ENCODE measurements at places on chromosomes 7 and 10. TPM values are rescaled to one million over a fixed set of nuclear protein-coding genes. Genes with fewer than 3 reads are reported as not detected.

- no peaks in the 10 kb centered on the region for H3K36me3 ChIP-seq
- peaks cover 18% of the 10 kb centered on the region for H3K27me3 ChIP-seq
- no peak for DNase-seq
- no peak overlapping the region for H3K27ac ChIP-seq
- H3K4me1 ChIP-seq = peaks cover 7% of the 10 kb centered on the region
Observed at GRCh38 chr7:116798232-116798631, 64.2 kb upstream of the CAPZA2 start.

- H3K4me1 ChIP-seq = peaks cover 14% of the 10 kb centered on the region
- DNase-seq = no peak
- H3K27me3 ChIP-seq = no peaks in the 10 kb centered on the region
- no peak overlapping the region for H3K27ac ChIP-seq
- H3K4me3 ChIP-seq = no peak overlapping the region
Observed at GRCh38 chr10:50426485-50426884, 175.2 kb upstream of the ASAH2 start.

- no peak for DNase-seq
- no peaks in the 10 kb centered on the region for H3K4me1 ChIP-seq
- H3K27me3 ChIP-seq = no peaks in the 10 kb centered on the region
- H3K27ac ChIP-seq = no peak overlapping the region
- H3K4me3 ChIP-seq = no peak overlapping the region
Observed at GRCh38 chr7:140989068-140989467, 25.7 kb downstream of the MRPS33 start.

DNA sequence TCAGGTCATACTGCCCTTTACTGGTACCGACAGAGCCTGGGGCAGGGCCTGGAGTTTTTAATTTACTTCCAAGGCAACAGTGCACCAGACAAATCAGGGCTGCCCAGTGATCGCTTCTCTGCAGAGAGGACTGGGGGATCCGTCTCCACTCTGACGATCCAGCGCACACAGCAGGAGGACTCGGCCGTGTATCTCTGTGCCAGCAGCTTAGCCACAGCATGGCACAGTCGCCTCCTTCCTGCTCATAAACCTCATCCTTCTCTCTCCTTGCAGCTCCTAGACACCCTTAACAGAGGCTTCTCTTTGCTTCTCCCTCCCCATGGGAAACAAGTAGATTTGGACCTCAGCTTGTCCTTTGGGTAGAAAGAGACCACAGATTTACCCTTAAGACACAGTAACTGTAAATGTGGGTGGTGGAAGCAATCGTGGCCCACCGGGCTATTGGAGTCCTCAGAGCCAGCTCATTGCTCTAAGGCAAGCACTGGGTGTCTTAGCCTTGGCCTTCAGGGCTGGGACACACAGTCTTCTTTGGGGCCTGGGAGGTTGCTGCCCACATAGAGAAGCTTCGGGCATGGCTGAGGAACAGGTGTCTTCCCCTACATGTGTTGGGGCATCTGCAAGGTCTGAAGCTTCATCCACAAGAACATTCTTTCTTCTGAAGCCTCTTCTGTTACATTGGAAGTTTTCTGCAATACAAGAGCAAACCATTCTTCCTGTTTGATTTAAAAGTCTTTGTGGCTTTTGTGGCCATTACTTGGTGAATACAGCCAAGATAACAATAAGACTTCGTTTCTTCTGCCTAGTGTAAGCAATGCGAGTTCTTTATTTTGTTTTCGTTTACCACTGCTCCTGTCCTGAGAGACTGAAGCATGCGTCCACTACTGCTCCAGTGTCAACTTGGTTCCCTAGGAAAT is 95.5 kb upstream of the PRSS58 start:
- H3K4me3 ChIP-seq = peak overlapping the region; percentile 69
- H3K27me3 ChIP-seq = peaks cover 2% of the 10 kb centered on the region
- peak overlapping the region; percentile 67 for H3K27ac ChIP-seq
- H3K36me3 ChIP-seq = no peaks in the 10 kb centered on the region
- DNase-seq = no peak

- no peaks in the 10 kb centered on the region for H3K36me3 ChIP-seq
- DNase-seq = no peak
- H3K4me3 ChIP-seq = no peak overlapping the region
- no peak overlapping the region for H3K27ac ChIP-seq
- H3K27me3 ChIP-seq = no peaks in the 10 kb centered on the region
- H3K4me1 ChIP-seq = no peaks in the 10 kb centered on the region
Observed at GRCh38 chr7:31228957-31229356, 111.6 kb downstream of the NEUROD6 start.

GRCh38 chr7:4745971-4746919 is 29.2 kb upstream of the AP5Z1 start:
- peak; percentile 57 for DNase-seq
- peak overlapping the region; percentile 82 for H3K4me3 ChIP-seq
- H3K27ac ChIP-seq = peak overlapping the region; percentile 97

- H3K36me3 ChIP-seq = no peaks in the 10 kb centered on the region
- DNase-seq = no peak
- no peak overlapping the region for H3K4me3 ChIP-seq
- no peak overlapping the region for H3K27ac ChIP-seq
- no peaks in the 10 kb centered on the region for H3K4me1 ChIP-seq
Observed at GRCh38 chr7:134699021-134699818, 52.6 kb downstream of the BPGM start.

DNA sequence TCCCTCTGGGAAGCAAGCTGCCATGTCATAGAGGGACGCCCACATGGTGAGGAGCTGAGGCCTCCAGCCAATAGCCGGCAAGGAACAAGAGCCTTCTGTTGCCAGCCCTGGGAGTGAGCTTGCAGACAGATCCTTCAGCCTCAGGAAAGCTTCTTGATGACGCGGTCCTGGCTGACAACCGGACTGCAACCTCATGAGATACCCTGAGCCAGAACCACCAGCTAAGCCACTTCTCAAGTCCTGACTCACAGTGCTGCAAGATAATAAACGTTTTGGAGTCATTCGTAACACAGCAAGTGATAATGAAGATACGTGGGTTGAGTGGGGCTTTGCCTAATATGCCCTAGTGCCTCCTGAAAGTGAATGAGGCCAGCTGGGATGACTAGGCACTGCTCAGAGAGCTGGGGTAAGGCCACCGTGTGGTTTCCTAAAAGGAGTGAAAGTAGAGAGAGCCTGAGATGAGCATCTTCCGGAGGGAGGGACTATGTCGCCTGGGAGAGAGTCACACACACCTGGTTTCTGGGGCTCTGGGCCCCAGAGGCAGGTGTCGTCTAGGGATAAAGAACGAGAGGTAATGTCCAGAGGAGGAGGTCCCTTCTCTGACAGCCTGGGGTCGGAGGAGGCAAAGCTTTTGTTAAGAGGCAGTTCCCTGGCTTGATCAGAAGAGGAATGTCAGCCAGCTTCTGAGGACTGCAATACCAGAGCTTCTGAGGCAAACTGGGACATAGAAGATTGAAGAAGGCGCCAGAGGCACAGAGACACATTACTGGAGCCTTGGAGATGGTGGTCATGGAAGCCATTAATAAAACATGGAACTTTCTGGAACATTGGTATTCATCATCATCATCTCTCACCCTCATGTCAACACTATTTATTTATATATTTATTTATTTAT is 53.6 kb downstream of the PYROXD2 start:
- peaks cover 3% of the 10 kb centered on the region for H3K27me3 ChIP-seq
- peak; percentile 73 for DNase-seq

DNA sequence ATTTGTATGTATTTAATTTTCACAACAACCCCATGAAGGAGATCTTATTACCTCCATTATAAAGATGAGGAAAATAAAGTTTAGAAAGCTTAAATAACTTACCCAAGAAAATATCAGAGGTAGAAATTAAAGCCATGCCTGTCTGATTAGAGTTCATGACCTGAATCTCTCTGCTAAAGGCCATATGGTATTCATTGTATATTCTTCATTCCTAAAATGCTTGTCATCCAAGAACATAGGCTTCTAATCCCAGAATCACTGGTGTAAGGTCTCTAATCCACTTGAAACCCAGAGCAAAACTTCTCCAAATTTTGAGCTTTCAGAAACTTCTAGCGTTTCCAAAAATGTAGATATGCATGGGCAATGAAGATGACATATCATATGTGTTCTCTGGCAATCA is 72.3 kb upstream of the YAE1 start:
- H3K27me3 ChIP-seq = peaks cover 9% of the 10 kb centered on the region
- no peak overlapping the region for H3K4me3 ChIP-seq
- no peak overlapping the region for H3K27ac ChIP-seq
- no peak for DNase-seq

Gene ARHGEF5
- 6.7 TPM for total RNA-seq

- no peaks in the 10 kb centered on the region for H3K4me1 ChIP-seq
- H3K4me3 ChIP-seq = no peak overlapping the region
- no peaks in the 10 kb centered on the region for H3K27me3 ChIP-seq
- no peak overlapping the region for H3K27ac ChIP-seq
Observed at GRCh38 chr10:65291286-65291685, 1634.5 kb upstream of the LRRTM3 start.

Gene NPFFR1
- not detected for total RNA-seq

GRCh38 chr10:67114945-67115344 is 189.1 kb downstream of the LRRTM3 start:
- no peak overlapping the region for H3K4me3 ChIP-seq
- no peak overlapping the region for H3K27ac ChIP-seq
- H3K36me3 ChIP-seq = no peaks in the 10 kb centered on the region
- no peaks in the 10 kb centered on the region for H3K4me1 ChIP-seq
- DNase-seq = no peak

DNA sequence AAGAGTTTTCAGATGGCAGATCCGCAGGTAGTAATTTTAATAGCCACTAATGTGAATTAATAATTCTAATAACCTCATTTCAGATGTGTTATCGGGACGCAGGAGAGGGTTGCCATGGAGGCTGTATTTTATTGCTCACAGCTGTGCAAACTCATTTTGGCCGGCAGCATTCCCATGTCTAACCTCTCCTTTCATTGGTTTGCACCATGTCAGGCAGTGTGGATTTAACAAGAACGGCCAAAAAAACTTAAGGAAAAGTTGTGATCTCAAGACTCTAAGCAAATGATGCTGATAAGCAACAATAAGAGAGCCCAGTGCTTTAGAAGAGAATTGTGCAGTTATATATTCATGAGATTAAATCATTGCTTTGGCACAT is 88.7 kb upstream of the NRP1 start:
- H3K27me3 ChIP-seq = peaks cover 13% of the 10 kb centered on the region
- no peak overlapping the region for H3K27ac ChIP-seq
- H3K36me3 ChIP-seq = no peaks in the 10 kb centered on the region
- H3K4me3 ChIP-seq = no peak overlapping the region
- H3K4me1 ChIP-seq = no peaks in the 10 kb centered on the region

DNA sequence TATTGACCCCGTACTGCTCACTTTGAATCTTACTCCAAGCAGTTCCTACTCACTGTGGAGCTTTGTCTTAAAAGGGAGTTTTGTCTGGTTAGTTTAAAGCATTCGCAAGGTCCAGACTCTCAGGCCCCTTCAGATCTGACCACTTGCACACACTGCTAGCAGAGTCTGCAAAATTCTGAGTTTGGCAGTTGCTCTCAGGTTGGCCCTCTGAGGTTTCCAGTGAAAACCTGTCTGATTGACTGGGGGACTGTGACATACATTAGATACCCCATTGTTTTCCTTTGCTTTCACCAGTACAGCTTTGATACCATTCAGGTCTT is 149.2 kb downstream of the XPNPEP1 start:
- no peak overlapping the region for H3K4me3 ChIP-seq
- peaks cover 4% of the 10 kb centered on the region for H3K27me3 ChIP-seq
- no peaks in the 10 kb centered on the region for H3K36me3 ChIP-seq
- DNase-seq = no peak
- H3K4me1 ChIP-seq = no peaks in the 10 kb centered on the region

Gene SOSTDC1
- total RNA-seq = not detected

- H3K4me1 ChIP-seq = peaks cover 26% of the 10 kb centered on the region
- peaks cover 12% of the 10 kb centered on the region for H3K36me3 ChIP-seq
- DNase-seq = no peak
- no peak overlapping the region for H3K27ac ChIP-seq
- H3K27me3 ChIP-seq = no peaks in the 10 kb centered on the region
Observed at GRCh38 chr10:92327445-92328433, 36.8 kb downstream of the MARCHF5 start.

GRCh38 chr10:22986771-22987542 is 59.1 kb downstream of the ARMC3 start:
- peaks cover 14% of the 10 kb centered on the region for H3K4me1 ChIP-seq
- H3K4me3 ChIP-seq = no peak overlapping the region
- H3K27me3 ChIP-seq = no peaks in the 10 kb centered on the region
- no peaks in the 10 kb centered on the region for H3K36me3 ChIP-seq

GRCh38 chr10:124025660-124026588 is 67.5 kb downstream of the CHST15 start:
- H3K27me3 ChIP-seq = peaks cover 2% of the 10 kb centered on the region
- H3K27ac ChIP-seq = no peak overlapping the region
- peak; percentile 21 for DNase-seq
- H3K36me3 ChIP-seq = no peaks in the 10 kb centered on the region
- no peak overlapping the region for H3K4me3 ChIP-seq

Gene HMX3
- total RNA-seq = 0.69 TPM

DNA sequence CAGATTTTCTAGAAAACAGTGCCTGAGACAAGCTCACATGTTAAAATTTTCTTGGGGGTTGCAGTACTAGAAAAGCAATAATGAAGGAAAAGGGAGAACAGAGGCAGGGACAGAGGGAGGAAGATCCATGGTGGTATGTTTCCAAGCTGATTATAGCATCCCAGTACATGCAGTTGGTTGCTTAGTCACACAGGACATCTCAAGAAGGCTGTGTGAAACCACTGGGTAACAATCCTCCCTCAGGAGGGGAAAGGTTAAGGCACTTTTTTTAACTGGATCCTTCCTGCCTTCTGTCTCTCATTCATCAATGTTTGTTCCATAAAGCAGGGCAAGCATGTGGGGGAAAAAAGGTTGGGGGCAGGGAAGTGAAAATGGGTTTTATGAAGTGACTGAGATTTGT is 6.1 kb upstream of the IMMP2L start:
- no peaks in the 10 kb centered on the region for H3K4me1 ChIP-seq
- H3K36me3 ChIP-seq = no peaks in the 10 kb centered on the region
- peaks cover 6% of the 10 kb centered on the region for H3K27me3 ChIP-seq

GRCh38 chr7:131606346-131607290 is 50.2 kb upstream of the PODXL start:
- peaks cover 19% of the 10 kb centered on the region for H3K27me3 ChIP-seq
- H3K4me1 ChIP-seq = peaks cover 8% of the 10 kb centered on the region
- DNase-seq = peak; percentile 35
- H3K36me3 ChIP-seq = no peaks in the 10 kb centered on the region
- no peak overlapping the region for H3K27ac ChIP-seq

- H3K4me1 ChIP-seq = peaks cover 19% of the 10 kb centered on the region
- DNase-seq = no peak
- H3K27ac ChIP-seq = no peak overlapping the region
- H3K4me3 ChIP-seq = no peak overlapping the region
- no peaks in the 10 kb centered on the region for H3K27me3 ChIP-seq
Observed at GRCh38 chr10:63375458-63375857, 90.3 kb downstream of the JMJD1C start.

Gene SYCE1
- not detected for total RNA-seq
